ENCODE measurements at places on chromosomes 5 and 9.
A peak's percentile ranks its signal among the peaks of the same experiment; 100 is the strongest.

DNA sequence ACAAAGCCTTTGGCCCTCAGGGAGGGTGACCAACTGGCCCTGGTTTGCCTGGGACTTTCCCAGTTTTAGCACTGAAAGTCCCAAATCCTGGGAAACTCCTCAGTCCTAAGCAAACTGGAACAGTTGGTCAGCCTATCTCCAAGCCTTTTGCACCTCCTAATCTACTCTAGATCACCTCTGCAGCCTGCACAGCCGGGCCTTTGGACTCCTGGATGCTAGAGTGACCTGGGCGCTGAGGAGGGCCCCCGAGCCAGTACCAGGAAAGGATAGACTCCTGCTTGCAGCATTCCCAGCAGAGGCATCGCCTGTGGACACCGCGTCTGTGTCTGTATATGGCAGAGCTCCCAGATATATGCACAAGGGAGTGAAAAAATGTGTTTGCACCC lies 15.1 kb downstream of the IRF1 start:
- DNase-seq = no peak

DNA sequence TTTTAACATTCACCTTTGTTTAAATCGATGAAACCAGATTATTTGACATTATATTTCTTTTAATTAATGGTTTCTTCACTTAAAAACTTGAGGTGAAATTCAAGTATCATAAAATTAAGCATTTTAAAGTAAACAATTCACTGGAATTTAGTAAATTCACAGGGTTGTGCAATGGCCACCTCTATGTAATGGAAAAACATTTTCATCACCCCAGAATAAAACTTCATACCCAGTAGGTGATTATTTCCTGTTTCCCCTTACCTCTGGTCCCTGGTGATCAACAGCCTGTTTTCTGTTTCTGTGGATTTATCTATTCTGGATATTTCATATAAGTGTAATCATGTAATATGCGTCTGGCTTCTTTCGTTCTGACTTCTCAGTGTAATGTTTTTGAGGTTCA lies 27.2 kb downstream of the HSPA4 start:
- no peak for DNase-seq

- no peak for DNase-seq
Measured at GRCh38 chr5:131766689-131767088, 30.1 kb downstream of the FNIP1 start.

DNA sequence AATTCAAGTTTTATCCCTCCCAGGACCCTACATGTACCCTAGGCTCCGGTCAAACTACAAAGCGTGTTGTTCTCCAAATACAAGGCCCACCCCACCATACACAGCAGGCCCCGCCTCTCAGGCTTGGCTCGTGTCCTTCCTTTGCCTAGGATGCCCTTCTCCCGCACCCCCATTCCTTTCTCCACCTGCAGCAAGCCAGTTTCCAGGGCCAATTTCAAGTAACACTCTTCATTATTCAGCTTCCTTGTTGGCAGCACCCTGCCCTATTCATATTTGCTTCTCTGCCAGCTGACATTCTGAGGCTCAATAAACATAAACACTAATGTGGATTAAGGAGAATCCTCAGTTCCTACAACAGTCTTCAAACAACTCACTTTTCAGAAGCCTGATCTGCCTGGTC lies 31.7 kb downstream of the EPB41L4B start:
- no peak for DNase-seq

DNA sequence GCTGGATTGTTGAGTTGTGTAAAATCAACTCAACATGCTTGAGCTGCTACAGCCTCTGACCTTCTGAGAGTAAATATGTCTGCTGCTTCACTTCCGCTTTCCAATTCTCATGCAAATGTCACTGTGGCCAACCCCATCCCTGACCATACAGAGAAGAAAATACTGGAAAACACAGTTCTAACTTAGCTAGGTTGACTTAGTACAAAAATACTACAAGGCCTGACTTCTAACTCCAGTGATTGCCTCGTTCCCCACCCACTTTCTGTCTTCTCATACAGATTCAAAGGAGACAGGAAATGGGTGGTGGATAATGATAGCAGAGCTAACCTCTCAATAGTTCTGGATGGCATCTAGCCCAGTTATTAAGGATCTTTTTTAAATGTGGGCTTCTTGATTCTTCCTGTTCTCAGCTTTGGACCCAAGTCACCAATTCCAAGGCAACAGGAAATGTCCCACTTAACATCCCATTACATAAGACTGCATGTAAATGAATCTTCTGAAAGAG lies 226.6 kb upstream of the SLC24A2 start:
- no peak for DNase-seq

DNA sequence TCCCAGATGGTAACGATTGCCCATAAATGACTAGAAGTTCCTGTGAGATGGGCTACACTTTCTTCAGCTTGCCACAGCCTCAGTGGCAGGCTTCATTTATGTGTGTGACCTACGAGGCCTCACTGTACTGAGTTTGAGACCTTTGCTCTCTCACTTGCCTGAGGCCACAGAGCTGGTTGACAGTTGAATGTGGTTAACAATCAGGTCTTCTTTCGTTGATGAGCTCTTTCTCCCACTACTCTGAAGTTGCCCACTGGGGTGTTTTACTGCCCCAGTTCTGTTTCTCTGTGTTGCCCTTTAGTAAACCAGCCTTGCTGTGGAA lies 70.5 kb downstream of the CYFIP2 start:
- no peak for DNase-seq

DNA sequence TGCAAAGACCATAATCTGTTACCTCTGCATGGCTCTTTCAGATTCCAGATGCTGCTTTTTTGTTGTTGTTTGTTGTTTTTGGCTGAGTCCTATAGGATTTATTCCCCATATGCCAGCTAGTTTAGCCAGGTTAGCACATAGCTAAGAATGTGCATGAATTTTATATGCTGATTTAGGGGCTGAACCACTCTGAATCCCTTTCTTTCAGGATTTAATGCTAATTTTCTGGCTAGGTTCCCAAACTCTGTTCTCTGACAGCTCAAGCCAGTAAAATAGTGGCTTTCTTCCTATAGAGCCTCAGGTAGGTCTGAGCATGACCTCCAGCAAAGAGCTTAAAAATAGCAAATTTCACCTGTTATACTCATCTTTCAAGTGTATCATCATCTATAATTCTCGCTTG lies 521.4 kb downstream of the CAAP1 start:
- no peak for DNase-seq

- DNase-seq = no peak
Measured at GRCh38 chr9:104025104-104025503, 69.0 kb upstream of the SMC2 start.

DNA sequence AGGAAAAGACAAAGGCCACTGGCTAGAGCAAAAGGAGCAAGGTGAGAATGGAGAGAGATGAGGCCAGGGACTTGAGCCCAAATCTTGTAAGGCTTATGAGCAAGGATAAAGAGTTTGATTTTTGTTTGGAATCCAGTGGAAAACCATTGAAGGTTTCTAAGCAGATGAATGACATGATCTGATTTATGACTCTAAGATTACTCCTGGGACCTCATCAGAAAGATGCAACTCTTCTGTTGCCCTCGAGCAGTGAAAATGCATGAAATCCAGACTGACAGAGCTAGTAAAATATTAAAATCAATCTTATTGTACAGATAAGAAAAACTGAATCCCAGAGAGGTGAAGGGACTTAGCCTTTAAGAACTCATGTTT lies 677 bp downstream of the MFAP3 start:
- DNase-seq = no peak

- peak; percentile 74 for DNase-seq
Measured at GRCh38 chr5:9686216-9686615, 56.1 kb upstream of the TAS2R1 start.

GRCh38 chr5:172178991-172179989 lies 8.7 kb downstream of the STK10 start:
- peak; percentile 32 for DNase-seq

- no peak for DNase-seq
Measured at GRCh38 chr9:131688377-131688776, 51.5 kb downstream of the RAPGEF1 start.

- DNase-seq = no peak
Measured at GRCh38 chr9:123387686-123388085, 31.7 kb downstream of the CRB2 start.

- no peak for DNase-seq
Measured at GRCh38 chr5:95907740-95908706, 53.6 kb downstream of the ELL2 start.

- peak; percentile 37 for DNase-seq
Measured at GRCh38 chr5:177232761-177233160, 70.8 kb downstream of the RAB24 start.

DNA sequence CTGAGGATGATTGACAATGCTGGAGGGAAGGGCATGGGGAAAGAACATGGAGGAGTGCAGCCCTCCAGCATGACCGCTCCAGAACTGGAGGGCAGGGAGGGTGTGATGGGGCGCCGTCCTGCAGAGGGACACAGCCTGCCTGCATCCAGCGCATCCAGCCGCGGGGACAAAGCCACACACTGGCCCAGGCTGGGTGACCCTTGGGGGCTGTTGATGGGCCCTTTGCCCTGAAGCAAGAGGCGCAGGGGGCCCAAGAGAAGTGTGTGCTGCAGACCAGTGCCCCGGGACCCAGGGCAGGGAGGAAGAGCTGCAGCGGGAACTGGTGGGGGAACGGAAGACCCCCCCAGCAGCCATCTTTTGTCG lies 169.8 kb upstream of the PPP1R26 start:
- no peak for DNase-seq

DNA sequence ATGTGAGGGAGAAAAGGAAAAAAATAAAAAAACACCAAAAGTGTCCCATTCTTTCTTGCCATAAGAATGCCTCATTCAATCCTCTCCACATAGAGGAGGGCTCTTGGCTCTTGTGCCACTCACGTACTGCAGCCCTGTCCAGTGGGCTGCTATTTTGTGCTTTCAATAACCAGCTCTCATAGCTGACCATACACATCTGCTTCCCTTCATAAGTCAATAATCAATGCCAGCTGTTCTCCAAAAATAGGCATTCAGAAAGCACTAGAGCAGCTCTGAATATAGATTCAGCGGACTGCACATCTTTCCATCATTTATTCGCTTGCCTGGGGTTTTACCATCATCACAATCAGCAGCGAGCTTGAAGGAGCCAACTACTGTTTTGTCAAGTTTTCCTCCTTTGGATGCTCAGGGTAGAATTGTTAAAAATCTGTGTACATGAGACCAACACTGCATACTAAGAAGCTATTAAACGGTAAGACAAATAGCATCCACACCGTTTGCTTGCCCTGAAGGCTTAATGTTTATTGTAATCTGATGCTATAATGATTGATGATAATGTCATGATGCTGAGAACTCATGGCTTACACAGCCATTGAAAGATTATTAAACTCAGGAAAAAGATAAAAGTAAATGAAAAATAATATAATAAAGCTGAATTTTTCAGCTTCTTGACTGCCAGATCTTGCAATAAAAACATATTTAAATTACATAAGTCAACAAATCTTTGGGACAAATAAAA lies 80.0 kb downstream of the OXCT1 start:
- no peak for DNase-seq

GRCh38 chr9:100428871-100429654 lies 2.1 kb downstream of the MSANTD3 start:
- peak; percentile 98 for DNase-seq

DNA sequence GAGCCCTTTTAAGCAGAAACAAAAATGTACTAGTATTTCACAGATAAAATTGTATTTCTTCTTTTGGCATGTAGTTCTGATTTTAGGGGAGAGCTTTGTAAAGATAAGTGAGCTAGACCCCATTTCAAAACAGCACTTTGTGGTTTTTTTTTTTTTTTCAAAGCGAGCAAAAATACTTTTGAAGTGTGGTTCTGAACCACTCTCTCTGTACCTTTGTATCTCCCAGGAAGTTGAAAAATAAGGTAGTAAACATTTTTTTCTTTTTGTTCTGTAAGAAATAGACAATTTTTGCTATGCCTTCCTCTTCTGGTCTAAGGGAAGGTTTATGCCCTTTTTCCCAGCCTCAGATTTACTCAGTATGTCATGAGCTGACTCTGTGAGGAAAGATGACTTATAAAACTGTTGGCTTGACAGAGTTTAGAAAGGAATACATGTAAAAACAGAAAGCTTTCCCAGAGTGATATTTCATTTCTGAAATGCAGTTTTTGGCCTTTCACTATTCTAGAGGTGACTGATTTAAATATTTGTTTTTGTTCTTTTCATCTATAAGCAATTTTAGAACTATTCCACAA lies 12.5 kb downstream of the ERCC6L2 start:
- no peak for DNase-seq

DNA sequence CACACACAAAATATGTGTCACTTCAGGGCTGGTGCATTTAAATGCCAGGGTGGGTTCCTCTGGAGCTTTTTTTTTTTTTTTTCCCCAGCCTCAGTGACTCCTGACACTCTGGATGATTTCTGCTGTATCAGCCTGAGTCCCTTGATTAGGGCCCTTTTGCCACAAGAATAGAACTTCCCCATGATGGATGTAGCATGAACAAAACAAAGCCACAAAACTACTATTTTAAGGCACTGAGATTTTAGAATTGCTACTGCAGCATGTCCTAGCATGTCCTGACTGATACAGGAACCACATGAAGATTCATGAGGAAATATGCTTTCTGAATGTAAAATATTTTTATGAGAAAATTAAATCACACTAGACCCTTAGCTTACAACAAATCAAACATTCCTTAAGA lies 13.9 kb upstream of the ADGRD2 start:
- no peak for DNase-seq

Data from non-pigmented ciliary epithelial cell (primary cell).